HFFc6 (cell line): ENCODE measurements at places on chromosomes 5 and 9.
A peak's percentile ranks its signal among the peaks of the same experiment; 100 is the strongest.

GRCh38 chr9:33414268-33414667 lies 11.9 kb upstream of the AQP7 start:
- no peak for DNase-seq

DNA sequence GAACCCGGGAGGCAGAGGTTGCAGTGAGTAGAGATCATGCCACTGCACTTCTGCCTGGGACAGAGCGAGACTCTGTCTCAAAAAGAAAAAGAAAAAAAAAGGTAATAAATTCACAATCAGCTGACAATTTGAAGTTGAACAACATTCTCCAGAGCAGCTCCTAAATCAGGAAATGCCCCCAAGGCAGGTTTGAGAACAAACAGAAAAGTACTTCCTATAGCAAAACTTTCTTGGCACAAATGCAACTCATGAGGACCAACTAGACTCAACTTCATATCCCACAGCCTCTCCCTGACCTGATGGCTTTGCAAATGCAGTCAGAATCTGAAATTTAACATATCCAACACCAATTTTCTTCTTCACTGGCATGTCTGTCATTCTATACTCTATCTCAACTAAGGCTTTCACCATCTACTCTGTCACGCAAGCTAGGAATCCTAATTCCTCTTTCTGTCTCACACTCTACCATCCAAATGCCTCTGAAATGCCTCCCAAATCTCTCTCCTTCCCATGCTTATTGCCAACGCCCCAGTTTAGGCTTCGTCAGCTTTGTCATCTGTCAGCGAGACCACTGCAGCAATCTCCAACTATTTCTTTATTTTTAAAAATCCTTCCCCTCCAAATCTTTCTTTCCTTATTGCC lies 113.3 kb downstream of the MAPKAP1 start:
- no peak for DNase-seq

GRCh38 chr9:76441551-76442322 lies 17.2 kb upstream of the GCNT1 start:
- peak; percentile 91 for DNase-seq

- DNase-seq = peak; percentile 48
Measured at GRCh38 chr5:140239939-140240700, 62.8 kb downstream of the PFDN1 start.

DNA sequence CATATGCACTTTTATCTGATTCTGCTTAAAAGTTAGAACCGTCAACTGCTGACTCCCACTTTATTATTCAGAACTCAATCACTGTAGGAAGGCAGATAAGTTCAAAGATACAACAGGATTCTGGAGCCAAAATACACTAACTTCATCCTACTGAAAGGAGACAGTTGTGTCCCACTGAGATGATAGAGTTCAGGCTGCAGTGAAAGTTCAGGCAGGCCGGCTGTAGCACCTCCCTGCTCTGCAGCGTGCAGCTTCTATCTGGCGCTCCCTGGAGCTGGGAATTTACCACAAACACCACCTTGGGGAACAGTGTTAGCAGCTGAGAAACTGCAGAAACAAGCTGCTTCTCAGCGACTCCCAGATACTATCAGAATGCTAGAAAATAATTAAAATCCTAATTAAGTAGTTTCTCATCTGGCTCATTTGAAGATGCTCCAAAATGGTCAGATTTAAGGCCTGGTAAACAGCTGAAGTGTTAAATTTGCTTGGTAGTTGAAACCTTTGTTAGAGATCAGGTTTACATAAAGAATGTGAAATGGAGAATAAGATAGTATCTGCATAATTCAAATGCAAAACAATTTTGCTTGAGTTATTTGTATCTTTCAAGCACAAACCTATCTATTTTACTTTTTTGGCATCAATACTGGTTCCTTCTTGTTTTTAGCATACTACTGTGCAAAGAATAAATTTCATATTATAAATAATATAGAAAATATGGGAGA lies 52.3 kb upstream of the CNTLN start:
- peak; percentile 12 for DNase-seq

- DNase-seq = no peak
Measured at GRCh38 chr5:73507062-73507461, 8.8 kb downstream of the BTF3 start.

GRCh38 chr9:134538856-134539566 lies 102.6 kb upstream of the COL5A1 start:
- no peak for DNase-seq

- DNase-seq = no peak
Measured at GRCh38 chr9:13491138-13491492, 211.6 kb upstream of the MPDZ start.

DNA sequence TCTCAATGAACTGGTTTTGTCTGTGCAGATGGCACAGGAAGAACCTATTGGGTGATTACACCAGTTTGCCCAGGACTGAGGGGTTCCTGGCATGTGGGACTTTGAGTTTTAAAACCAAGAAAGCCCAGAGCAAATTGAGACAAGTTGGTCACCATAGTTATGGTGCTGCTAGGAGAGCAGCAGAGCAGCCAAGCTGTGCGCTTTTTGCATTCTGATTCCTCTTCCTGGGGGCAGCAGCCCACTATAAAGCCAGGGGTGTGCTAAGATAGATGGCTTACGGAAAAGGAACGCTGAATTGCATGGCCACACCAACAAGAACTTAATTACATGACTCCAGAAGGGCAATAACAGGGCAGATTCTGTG lies 49.7 kb downstream of the TIMD4 start:
- no peak for DNase-seq

GRCh38 chr9:69542942-69543704 lies 129.0 kb downstream of the APBA1 start:
- DNase-seq = no peak

- no peak for DNase-seq
Measured at GRCh38 chr9:3795556-3795955, 269.8 kb upstream of the RFX3 start.

GRCh38 chr5:40260361-40260760 lies 419.4 kb upstream of the PTGER4 start:
- no peak for DNase-seq

DNA sequence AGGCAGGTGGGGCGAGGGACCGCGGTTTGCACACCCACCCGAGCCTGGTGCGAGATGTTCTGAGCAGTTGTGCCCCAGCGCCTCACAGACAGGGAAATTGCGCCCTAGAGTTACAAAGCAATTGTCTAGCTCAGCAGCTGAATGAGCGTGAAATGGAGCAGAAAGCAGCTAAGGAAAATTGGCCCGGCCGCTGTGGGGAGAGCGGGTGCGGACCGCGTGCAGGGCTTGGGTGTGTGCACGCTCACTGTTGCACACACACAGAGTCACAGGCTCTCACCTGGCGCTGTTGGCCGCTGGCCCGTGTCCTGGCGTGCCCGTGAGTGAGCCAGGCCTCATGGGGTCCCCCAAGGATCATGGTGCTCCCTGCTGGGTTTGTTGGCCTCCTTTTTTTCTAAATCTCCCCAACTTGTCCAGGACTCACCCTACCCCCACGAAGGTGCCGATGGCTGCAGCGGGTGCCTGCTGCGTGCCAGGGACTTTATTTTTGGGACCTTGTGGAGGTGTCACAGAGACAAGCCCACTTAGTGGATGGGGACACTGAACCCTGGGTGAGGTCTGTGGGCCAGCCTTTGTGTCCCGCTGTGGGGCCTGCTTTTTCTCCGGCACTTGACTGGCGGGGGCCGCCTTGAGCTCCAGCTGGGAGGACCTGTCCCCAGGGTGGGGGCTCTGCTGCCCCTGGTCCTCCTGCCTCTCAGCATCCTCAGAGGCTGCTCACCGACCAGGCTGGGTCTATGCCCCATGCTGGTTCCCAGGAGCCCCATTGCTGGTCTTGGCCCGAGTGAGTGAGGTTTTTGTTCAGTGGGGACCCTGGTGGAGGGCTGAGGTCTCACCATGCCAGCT lies 5.2 kb downstream of the RXRA start:
- no peak for DNase-seq

- no peak for DNase-seq
Measured at GRCh38 chr5:96198356-96199058, 234.5 kb downstream of the PCSK1 start.

DNA sequence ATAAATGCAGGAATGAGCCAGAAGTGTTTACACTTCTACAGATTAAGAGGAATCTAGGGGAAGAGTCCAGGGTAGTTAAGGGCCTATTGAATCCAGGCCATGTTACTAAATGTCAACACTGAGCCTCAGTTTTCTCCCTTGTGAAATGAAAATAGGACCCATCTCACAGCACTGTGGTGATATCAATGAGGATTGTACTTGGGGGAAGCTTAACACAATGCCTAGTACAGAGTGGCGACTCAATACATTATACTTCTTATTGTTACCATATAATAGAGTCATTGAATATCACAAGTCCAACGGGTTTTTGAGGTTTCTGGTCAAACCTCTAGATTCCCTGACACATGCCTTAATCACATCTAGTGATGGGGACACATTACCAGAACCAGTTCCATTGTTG lies 4.6 kb downstream of the TRUB2 start:
- no peak for DNase-seq

DNA sequence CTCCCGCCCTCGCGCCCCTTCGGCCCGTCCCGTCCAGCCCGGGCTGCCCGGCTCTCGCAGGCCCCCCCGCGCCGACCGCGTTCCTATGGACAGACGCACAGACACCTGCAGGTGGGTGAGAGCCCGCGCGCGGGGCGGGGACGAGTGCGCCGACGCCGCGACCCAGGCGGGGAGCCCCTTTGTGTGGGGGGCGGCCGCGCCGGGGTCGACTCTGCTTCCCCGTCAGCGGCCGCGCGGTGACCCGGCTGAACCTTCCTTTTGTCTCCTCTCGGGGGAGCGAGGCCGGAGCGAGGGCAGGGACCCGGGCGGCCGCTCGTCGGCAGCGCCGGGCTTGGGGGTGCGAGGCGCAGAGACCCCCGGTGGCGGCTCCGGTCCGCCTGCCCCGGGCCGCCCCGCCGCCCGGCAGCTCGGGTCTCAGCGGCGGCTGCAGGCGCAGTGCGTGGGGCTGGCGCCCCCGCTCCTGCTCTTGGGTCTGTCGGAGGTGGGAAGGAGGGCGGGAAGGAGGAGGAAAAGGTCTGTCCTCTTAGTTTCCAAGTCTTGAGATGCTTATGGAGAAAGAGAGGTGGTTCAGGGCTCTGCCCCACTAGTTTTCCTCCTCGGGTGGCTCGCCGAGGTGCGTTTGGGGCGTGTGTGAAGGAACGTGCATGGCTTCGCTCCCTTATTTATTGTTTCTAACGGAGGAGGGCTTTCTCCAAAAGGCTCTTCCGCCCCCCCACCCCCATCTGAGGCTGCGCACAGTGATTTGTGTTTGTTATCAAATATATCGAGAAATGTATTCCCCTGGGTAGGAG lies 576 bp downstream of the KIAA1958 start:
- peak; percentile 18 for DNase-seq

DNA sequence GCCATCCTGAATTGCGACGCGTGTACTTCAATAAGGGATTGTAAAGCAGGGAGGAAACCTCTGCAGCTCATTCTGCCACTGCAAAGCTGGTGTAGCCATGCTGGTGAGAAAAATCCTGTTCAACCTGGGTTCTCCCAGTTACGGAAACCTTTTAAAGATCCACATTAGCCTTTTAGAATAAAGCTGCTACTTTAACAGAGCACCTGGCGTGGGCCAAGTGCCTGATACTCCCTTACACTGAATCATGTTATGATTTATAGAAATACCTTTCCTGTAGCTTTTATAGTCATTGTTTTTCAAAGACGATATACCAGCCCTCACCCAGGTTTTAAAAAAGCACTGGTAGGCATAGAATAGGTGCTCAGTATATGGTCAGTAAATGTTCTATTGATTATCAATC lies 48.3 kb downstream of the SFXN1 start:
- no peak for DNase-seq

DNA sequence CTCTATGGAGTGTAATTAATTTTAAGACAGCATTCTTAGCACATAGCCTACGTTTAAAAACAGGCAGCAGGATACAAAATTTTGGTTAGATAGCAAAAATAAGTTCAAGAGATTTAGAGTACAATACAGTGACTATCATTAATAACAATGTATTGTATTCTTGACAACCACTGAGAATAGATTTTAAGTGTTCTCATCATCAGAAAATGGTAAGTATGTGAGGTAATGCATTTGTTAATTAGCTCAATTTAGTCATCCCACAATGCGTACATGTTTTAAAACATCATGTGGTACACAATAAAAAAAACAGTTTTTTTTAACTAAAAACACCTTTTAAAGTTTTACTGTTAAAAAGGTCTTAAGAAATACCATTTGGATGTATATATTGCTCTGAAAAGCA lies 94.2 kb downstream of the MUSK start:
- no peak for DNase-seq

GRCh38 chr5:164235300-164235891 lies 730.0 kb downstream of the MAT2B start:
- no peak for DNase-seq

- no peak for DNase-seq
Measured at GRCh38 chr9:107929443-107929842, 439.9 kb upstream of the KLF4 start.

DNA sequence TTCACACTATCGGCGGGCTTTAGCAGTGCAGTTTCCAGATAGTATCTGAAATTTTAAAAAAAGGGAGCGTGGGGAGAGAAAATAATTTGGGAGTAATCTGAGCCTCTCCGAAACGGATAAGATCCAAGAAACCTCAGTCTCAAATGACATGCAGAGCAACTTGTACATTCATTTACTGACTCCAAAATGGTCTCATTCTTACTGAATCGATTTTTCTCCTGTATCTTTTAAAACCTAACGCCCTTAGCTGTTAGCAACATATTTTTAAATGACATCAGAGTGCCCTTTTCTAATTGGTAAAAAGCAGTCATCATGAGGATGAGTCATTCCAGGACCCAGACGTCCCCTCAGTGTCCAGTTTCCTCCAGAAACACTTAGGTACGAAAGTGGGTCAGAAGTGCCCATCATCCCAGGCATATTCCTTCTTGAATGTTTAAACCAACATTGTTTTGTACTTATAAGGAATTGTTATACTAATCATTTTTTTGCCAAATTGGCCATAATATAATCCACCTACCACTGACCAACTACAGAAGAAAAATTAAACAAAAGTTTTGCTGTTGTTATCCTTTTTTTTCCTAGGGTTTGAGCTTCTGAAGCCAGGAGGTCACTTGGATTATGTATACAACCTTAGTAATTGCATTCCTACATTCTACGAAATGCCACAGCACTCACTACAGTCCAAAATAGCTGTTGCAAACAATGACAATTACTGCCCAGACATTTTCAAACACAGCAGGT lies 354.4 kb downstream of the ADAMTS6 start:
- DNase-seq = peak; percentile 79

DNA sequence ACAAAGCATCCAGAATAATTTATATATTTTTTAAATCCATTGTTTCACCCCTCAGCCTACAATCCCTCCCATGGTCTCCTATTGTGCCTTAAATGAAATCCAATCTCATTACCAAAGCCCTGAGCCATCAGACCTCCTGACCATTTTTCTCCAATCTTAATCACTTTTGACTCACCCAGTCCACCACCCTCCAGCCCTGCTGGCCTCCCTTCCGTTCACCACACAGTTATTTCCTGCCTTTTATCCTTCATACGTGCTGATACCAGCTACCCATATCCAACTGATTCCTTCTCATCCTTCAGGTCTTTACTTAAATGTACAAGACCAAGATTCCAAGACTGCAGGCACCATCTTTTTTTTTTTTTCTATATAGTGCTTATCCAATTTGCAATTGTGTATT lies 1026.7 kb upstream of the DMAC1 start:
- DNase-seq = no peak

GRCh38 chr5:122014236-122014935 lies 52.6 kb downstream of the SRFBP1 start:
- DNase-seq = no peak

GRCh38 chr5:89179731-89180130 lies 296.7 kb upstream of the MEF2C start:
- no peak for DNase-seq
